ENCODE measurements at places on chromosomes 6 and 20. TPM values are rescaled to one million over a fixed set of nuclear protein-coding genes. Genes with fewer than 3 reads are reported as not detected.

The PLN gene
- total RNA-seq = not detected

The PPP1R16B gene
- not detected for total RNA-seq

The OPN5 gene
- not detected for total RNA-seq

The NCR2 gene
- not detected for total RNA-seq

The PSORS1C2 gene
- not detected for total RNA-seq

The PLEKHG1 gene
- 35.0 TPM for total RNA-seq

DNA sequence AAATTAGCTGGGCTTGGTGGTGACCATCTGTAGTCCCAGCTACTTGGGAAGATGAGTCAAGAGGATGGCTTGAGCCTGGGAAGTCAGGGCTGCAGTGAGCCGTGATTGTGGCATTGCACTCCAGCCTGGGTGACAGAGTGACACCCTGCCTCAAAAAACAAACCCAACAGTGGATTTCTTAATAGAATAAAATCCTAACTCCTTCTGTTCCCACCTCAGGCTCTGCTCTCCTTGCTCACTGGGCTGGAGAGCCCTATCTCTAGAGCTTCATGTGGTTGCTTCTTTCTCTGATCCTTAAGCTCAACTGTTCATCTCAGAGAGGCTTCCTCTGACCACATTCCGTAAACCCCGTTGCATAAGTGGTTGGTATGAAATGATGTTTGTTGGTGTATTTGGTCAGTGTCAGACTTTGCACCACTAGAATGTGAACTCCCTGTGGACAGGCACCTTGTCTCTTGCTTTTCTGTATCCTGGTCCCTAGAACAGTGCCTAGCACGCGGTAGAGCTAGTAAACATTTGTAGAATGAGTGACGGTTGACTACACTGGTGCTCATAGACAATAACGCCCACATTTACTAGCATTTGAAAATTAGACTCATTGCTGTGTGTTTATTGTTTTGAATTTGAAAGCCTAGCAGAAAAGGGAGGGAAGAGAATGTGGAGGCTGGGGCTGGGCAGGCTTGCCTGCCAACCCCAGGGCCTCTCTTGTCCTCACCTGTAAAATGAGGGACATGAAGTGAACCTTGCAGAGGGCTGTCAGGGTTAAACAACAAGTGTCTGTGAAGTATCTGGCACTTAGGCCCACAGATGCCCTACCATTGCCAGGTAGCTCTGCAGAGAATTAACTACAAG lies 4.2 kb downstream of the MAPRE1 start:
- H3K4me3 ChIP-seq = no peak overlapping the region
- no peak for DNase-seq
- peaks cover 33% of the 10 kb centered on the region for H3K4me1 ChIP-seq
- H3K36me3 ChIP-seq = 0 out of 2 replicates have a peak, but pooled peaks cover 3% of the 10 kb centered on the region
- H3K27ac ChIP-seq = peak overlapping the region; percentile 42

GRCh38 chr6:151389618-151390275 lies 1.6 kb downstream of the ZBTB2 start:
- H3K27me3 ChIP-seq = no peaks in the 10 kb centered on the region
- H3K27ac ChIP-seq = peak overlapping the region; percentile 91
- peak; percentile 68 for DNase-seq
- H3K4me3 ChIP-seq = peak overlapping the region; percentile 72
- H3K4me1 ChIP-seq = peaks cover 17% of the 10 kb centered on the region

DNA sequence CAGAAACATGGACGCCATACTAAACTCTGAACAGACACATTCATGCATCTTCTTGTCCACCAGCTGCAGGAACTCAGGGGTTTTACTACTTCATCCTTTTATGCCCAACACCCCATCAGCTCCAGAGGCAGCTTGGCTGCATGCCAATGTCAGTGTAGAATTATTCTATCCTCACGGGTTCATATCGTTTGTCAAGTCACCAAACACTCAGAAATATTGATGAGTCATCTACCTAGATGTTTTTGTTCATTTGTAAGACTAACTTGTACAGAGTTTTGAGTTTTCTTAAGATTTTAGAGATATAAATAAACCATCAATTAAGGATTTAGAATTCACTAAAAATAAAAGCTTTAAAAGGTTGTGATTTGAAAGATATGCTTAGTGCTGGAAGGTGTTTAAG lies 590.7 kb upstream of the FLRT3 start:
- no peaks in the 10 kb centered on the region for H3K27me3 ChIP-seq
- no peaks in the 10 kb centered on the region for H3K36me3 ChIP-seq
- peaks cover 4% of the 10 kb centered on the region for H3K4me1 ChIP-seq
- H3K27ac ChIP-seq = no peak overlapping the region
- no peak overlapping the region for H3K4me3 ChIP-seq

GRCh38 chr6:160790028-160790792 lies 88.2 kb downstream of the PLG start:
- no peak for DNase-seq
- H3K27ac ChIP-seq = no peak overlapping the region
- H3K4me3 ChIP-seq = no peak overlapping the region
- no peaks in the 10 kb centered on the region for H3K36me3 ChIP-seq

DNA sequence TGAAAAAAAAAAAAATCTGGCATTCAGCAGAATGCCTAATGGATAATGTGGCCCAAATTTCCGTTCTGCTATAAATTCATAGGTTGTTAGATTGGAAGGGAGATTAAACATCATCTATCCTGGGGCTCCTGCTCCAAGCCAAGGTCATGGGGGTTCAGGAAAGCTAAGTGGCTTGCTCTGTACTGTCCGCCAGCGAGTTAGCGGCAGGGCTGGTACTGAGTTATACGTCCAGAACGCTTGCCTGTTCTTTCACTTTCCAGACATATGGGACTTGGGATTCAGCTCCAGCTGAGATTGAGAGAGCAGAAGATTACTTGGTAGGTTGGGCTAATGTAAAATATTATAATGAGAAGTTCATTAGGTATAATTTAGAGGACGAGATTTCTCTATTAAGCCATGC lies 858 bp downstream of the RWDD1 start:
- no peak for DNase-seq
- H3K36me3 ChIP-seq = no peaks in the 10 kb centered on the region
- H3K4me3 ChIP-seq = peak overlapping the region; percentile 96
- H3K27ac ChIP-seq = peak overlapping the region; percentile 99
- H3K27me3 ChIP-seq = no peaks in the 10 kb centered on the region

GRCh38 chr6:24743944-24744335 lies 25.0 kb upstream of the C6orf62 start:
- H3K27ac ChIP-seq = no peak overlapping the region
- no peaks in the 10 kb centered on the region for H3K4me1 ChIP-seq
- no peak overlapping the region for H3K4me3 ChIP-seq
- no peaks in the 10 kb centered on the region for H3K36me3 ChIP-seq
- no peak for DNase-seq

DNA sequence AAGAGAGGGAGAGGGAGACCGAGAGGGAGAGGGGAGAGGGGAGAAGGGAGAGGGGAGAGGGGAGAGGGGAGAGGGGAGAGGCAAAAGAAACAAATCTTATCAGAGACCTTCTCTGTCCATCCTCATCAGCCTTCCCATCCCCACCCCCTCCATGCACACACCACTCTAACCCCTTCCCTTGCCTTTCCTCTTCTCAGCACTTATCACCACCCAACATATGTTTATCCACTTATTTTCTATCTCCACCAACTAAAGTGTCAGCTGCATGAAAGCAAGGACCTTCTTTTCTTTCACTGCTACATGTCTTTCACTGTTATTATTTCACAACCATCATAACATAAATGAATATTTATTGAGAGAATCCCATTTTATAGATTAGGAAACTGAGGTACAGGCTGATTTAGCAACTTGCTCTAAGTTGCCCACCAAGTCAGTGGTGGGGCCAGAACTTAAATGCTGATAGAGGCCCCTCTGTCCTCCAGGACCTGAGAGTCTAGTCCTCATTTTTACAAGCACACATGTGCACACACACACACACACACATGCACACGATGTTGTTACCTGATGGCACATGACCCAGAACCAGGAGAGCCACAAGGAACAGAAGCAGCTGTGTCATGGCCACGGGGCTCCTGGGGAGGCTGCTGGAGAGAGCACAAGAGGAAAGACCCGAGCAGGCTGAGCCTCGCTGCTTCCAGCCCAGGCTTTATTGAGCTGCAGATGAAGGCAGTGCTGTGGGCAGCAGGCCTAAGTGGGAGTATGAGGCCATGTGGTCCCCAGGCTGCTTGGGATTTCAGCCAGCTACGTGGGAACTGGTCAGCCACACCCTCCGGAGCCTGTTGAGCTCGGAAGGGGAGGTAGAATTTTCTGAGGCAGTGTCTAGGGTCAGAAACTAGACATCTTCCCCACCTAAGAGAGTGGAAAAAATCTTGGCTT lies 2.3 kb downstream of the DEFB124 start:
- H3K4me1 ChIP-seq = peaks cover 7% of the 10 kb centered on the region
- H3K4me3 ChIP-seq = no peak overlapping the region
- H3K27ac ChIP-seq = peak overlapping the region; percentile 10
- DNase-seq = peak; percentile 40
- H3K36me3 ChIP-seq = no peaks in the 10 kb centered on the region

DNA sequence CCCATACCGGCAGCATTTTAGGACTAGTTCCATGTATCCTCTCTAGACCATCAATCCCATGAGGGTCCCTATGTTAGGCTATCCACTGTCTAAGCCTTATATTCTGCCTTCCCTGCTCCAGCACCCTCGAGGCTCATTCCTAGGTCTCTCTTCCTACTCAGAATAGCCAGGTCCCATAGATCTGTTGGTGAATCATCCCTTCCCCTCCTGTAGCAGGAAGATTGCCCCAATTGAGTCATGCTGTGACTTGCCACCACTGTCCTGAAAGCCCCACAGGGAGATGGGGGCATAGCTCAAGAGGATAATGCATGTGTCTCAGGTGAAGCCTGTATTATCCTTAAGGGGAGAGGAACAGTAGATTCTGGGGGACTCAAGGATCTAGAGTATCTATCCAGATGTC lies 143.1 kb upstream of the MOCS1 start:
- H3K27me3 ChIP-seq = no peaks in the 10 kb centered on the region
- H3K27ac ChIP-seq = no peak overlapping the region

- no peaks in the 10 kb centered on the region for H3K4me1 ChIP-seq
- H3K36me3 ChIP-seq = no peaks in the 10 kb centered on the region
- DNase-seq = no peak
Observed at GRCh38 chr6:117267766-117268534, 2.6 kb downstream of the VGLL2 start.

DNA sequence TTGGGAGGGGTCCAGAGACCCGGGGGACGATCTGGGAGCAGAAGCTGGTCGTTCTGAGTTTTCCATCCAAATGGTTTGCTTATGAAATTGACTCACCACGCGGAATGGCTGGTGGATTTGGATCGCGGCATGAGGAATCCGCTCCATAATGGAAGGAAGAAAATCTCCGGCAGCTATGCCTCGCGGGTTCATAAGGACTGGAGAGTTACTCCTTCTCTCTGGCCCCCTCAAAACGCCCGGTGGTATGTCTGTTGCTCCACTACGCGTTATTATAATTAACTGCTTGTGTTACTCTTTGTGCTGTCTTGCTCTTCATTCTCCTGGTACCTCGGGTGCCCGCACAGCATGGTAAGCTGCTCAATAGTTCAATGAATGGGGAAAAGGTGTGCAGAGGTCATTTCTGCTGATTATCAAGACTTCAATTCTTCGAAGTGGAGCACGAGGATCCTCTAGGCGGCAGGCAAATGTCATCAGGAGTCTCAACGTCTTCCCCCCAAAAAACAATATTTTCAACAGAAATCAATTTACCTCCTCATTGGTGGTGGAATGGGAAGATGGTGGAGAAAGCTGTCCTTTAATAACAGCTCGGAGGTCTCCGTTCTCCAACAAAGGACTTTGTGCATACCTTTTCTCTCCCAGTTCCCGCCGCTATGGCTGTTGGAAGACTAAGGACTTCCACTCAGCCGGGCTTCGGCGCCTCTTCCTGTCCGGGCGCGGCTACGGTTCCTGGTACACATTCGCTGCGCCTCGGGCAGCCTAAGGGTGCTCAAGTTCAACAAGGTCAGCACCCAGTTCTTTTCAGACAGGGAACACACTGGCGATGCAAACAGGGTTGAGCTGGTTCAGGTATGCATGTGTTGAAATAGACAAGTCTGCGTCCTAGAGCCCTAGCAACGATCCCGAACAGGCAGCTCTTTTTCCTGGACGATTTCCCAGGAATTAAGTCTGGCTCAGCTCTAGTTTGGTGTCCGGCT lies 9.2 kb upstream of the PRSS16 start:
- no peak overlapping the region for H3K4me3 ChIP-seq
- H3K36me3 ChIP-seq = no peaks in the 10 kb centered on the region
- H3K4me1 ChIP-seq = 0 out of 2 replicates have a peak, but pooled peaks cover 4% of the 10 kb centered on the region
- no peaks in the 10 kb centered on the region for H3K27me3 ChIP-seq
- H3K27ac ChIP-seq = no peak overlapping the region
- no peak for DNase-seq

- DNase-seq = no peak
- no peak overlapping the region for H3K4me3 ChIP-seq
- no peaks in the 10 kb centered on the region for H3K27me3 ChIP-seq
- H3K4me1 ChIP-seq = peaks cover 36% of the 10 kb centered on the region
- peaks cover 2% of the 10 kb centered on the region for H3K36me3 ChIP-seq
- no peak overlapping the region for H3K27ac ChIP-seq
Observed at GRCh38 chr6:24658573-24659560, 7.8 kb downstream of the TDP2 start.

- H3K36me3 ChIP-seq = no peaks in the 10 kb centered on the region
- H3K27ac ChIP-seq = no peak overlapping the region
- peaks cover 13% of the 10 kb centered on the region for H3K4me1 ChIP-seq
- H3K4me3 ChIP-seq = no peak overlapping the region
- H3K27me3 ChIP-seq = no peaks in the 10 kb centered on the region
Observed at GRCh38 chr20:47551841-47552240, 50.2 kb downstream of the NCOA3 start.

DNA sequence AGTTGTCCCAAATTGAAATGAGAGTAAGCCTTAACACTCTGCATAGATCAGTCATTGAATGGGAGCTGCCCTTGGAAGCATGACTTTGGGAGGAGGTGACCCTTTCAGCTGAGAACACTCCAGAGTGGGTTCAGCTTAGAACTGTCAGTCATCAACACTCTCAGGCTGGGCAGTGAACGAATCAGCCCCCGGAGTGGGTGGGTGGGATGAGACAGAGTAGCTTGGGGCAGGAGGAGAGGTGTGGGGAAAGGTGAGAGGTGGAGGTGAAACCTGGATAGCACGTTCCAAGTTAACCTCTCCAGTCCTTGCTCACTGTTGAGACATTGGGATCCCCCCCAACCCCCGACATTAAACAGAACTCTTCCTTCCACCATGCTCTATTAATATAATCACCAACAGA lies 55.3 kb upstream of the TPD52L1 start:
- no peaks in the 10 kb centered on the region for H3K36me3 ChIP-seq
- H3K27ac ChIP-seq = no peak overlapping the region
- no peak overlapping the region for H3K4me3 ChIP-seq
- H3K27me3 ChIP-seq = no peaks in the 10 kb centered on the region
- peaks cover 15% of the 10 kb centered on the region for H3K4me1 ChIP-seq
- no peak for DNase-seq

DNA sequence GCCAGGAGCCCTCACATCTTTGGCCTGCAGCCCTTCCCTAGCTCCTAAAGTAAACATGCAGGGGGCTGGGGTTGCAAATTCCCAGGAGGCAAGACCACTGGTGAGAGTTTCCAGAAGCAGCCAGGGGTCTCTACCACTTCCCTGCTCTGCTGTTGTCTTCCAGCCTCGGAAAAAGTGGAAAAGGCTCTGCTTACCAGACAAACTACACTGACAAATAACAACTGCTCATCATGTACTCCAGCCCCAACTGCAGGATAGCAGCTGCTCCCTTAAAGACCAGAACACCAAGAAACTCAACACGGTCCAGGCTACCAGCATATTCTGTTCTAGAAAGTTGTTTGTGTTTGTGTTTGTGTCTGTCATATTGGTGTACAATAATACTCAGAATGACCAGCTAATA lies 187.5 kb upstream of the MARCKS start:
- no peaks in the 10 kb centered on the region for H3K36me3 ChIP-seq
- H3K4me1 ChIP-seq = peaks cover 11% of the 10 kb centered on the region
- DNase-seq = no peak
- no peak overlapping the region for H3K4me3 ChIP-seq
- H3K27me3 ChIP-seq = no peaks in the 10 kb centered on the region
- no peak overlapping the region for H3K27ac ChIP-seq
